Esophagus mucosa (tissue), 1 donor: ENCODE measurements at places on chromosomes 3 and 15. TPM values are rescaled to one million over a fixed set of nuclear protein-coding genes. Genes with fewer than 3 reads are reported as not detected.

DNA sequence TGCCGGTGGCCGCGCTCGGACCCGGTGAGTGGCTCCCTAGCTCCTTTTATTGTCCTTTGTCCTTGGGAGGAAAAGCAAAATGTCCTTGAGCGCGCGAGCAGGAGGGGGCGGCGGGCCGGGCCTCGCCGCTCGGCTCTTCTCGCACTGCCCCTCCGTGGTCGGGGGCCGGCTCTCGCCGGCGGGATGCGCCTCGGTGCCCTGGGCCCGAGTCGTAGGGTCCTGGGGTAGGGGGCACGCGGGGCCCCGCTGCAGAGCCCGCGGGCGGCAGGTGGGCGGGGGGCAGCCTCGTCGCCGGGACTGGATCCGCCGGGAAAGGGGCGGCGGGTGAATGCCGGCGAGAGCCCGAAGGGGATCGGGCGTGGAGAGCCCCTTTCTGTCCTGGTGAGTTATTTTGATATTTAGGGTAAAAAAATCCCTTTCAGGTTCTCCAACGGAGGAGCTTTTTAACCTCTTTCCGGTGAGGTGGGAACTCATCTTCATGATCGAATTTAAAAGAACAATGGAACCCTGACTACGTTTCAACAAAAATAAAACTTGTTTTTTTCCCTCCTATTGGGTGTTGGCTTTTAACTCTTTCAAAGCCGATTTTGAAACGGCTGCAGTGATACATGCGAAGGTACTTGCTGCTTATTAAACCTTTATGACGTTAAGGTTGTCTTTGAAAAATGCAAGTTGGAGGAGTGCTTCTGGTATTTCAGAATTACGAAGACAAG is 16.8 kb upstream of the CHD2 start:
- peak; percentile 2 for ATAC-seq

Gene AHSG
- total RNA-seq: not detected

- no peak for ATAC-seq
Measured at GRCh38 chr3:185930393-185931107, 7.3 kb downstream of the TRA2B start.

- ATAC-seq: peak; percentile 86
Measured at GRCh38 chr3:38031022-38031994, 1.9 kb upstream of the PLCD1 start.

GRCh38 chr15:78673476-78673875 is 32.5 kb upstream of the CHRNB4 start:
- no peak for ATAC-seq

Gene ALS2CL
- total RNA-seq: 55.7 TPM

DNA sequence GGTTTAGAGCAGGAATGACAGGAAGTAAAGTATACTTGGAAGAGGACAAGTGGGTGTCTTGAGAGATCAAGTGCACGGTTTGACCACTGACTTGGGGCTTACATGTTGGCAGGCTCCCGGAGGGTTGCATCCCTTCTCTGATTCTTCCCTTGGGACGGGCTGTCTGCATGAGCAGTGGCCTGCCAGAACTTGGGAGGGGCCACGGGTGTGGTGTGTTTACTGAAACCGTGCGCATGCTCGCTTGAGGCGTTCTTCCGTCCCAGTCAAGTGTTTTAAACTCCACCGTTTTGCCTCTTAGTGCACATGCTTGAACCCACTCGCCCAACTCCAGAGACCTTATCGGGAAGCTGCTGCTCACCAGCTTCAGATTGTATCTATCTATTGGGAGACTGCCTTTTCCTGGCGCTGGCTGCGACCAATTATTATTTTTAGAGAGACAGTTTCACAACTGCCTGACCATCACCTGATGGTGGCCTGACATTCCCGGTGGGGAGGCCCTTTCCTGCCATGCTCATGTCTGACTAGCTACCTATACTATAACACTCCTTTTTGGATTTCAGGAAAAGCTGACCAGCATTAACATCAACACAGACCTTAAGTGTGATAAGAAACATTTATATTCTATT is 14.9 kb upstream of the C3orf22 start:
- ATAC-seq: peak; percentile 33

Gene ARHGEF26
- total RNA-seq: 4.7 TPM

Gene GABRR3
- not detected for total RNA-seq

DNA sequence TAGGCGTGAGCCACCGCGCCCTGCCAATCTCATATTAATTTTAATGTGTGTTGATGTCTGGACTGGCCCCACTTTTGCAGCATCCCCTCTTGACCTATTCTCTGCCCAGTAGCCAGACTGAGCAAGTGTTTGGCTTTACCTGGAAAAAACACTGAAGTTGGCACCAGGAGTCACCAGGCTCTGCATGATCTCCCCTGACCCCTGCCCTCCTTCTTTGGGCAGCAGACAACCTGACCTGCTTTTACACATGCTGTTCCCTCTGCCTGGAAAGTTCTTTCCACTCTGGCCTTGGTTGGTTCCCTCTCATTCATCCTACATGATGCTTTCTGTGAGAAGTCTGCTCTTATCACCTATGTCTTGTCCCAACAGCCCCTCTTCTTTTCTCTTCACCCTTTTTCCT is 67.9 kb upstream of the SLC2A2 start:
- ATAC-seq: no peak

- ATAC-seq: no peak
Measured at GRCh38 chr3:171768281-171768900, 41.9 kb downstream of the PLD1 start.

DNA sequence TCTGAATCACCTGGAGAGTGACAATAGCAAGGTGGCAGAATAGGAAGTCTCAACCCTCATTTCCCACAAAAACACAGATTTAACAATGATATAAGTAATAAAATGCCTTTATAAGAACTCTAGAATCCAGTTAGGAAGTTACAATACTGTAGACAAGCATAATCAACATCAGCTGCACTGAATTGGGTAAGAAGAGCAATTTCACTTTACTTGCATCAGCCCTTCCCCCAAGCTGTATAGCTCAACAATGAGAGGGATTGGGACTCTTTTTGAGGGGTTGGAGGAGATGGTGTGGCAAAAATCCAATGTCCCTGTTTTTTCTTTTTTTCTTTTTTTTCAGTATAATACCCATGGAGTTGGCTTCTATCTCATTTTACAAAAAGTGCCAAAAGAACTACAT is 63.1 kb downstream of the SERP1 start:
- no peak for ATAC-seq

DNA sequence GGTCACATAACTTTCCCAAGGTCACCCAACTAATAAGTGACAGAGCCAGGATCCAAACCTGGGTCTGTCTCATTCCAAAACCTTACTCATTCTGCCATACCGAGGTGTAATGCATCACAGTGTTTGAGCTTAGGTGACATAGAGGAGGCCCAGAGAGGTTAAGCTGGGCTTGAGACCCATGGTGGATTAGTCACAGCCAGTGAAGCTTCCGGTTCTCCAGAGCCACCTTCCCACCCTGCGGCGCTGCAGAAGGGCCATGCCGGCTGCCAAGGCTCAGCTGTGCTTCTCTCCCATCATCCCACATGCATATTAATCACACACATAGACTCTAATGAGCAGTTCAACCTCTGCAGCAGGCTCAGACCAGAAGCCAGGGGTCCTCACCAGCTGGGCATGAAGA is 42.2 kb downstream of the SPSB4 start:
- peak; percentile 41 for ATAC-seq

GRCh38 chr15:64635499-64636495 is 139.6 kb downstream of the RBPMS2 start:
- ATAC-seq: peak; percentile 94
